Aorta (tissue), 5 donors: ENCODE measurements at places on chromosomes 6 and 20. TPM values are rescaled to one million over a fixed set of nuclear protein-coding genes. Genes with fewer than 3 reads are reported as not detected.

DNA sequence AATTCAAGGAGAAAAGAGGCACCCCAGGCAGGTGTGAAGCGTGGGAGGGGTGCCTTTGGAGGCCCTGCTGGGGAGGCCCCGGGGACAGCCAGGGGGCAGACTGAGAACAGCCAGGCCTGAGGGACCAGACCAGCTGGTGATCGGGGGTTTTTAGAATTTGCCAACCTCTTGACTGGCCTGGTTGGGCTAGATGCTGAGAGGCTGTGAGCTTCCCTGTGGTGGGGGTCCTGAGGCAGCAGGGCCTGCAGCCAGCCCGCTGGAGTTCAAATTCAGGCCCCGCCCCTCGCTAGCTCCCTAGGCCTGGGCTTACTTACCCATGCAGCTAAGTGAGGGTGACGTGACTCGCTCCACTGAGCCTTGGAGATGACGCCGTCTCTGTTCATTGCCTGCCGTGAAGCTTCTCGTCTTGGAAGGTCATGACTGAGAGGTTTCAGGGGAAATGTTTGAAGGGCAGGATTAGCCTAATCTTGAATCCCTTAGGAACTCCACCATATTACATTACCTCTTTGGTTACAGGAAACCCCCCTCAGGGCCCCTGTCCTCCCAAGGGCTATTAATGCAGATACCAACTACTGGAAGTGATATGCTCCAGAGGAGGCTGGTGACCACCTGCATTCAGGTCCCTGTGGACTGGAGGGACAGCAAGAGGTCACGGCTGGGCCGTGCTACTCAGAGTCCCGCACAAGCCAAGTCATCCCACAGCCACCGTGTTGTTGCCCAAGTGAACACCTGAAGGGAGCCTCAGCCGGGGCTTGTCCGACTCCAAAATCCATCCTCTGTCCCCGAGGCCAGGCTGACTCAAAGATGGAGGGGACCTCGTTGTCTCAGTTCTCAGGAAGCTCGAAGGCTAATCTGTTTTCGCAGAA lies 73.9 kb upstream of the DUSP22 start:
- no peak overlapping the region for H3K27ac ChIP-seq
- H3K4me3 ChIP-seq: no peak overlapping the region
- H3K4me1 ChIP-seq: no peaks in the 10 kb centered on the region
- no peaks in the 10 kb centered on the region for H3K36me3 ChIP-seq

- no peak overlapping the region for H3K4me3 ChIP-seq
- no peaks in the 10 kb centered on the region for H3K4me1 ChIP-seq
Observed at GRCh38 chr6:114081730-114082129, 110.8 kb upstream of the HDAC2 start.

The PKIB gene
- total RNA-seq: 2.5 TPM

- no peak for DNase-seq
- no peak overlapping the region for H3K27ac ChIP-seq
- H3K4me1 ChIP-seq: no peaks in the 10 kb centered on the region
- H3K36me3 ChIP-seq: no peaks in the 10 kb centered on the region
Observed at GRCh38 chr6:7628479-7628878, 38.5 kb downstream of the SNRNP48 start.

The SOX18 gene
- 43.2 TPM for total RNA-seq

GRCh38 chr20:62898093-62898964 lies 28.0 kb downstream of the DIDO1 start:
- no peaks in the 10 kb centered on the region for H3K4me1 ChIP-seq
- H3K27ac ChIP-seq: no peak overlapping the region

DNA sequence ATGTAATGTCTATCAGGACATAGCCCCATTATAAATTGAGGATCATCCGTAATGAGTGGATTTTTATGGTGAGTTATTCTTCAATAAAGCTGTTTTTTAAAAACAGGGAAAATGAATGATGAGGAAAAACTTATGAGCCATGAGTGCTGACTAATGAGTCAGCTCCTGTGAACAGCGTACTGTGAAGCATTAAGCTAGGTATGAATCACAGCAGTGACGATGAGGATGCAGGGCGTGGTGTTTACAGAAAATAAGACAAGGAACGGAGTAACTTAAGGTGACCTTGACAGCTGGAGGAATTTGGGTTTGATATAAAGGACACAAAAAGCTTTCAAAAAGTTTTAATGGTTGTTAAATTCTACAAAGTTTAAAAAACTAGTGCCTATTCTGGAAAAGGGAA lies 96.3 kb downstream of the FOXF2 start:
- H3K36me3 ChIP-seq: no peaks in the 10 kb centered on the region
- H3K27ac ChIP-seq: no peak overlapping the region
- no peaks in the 10 kb centered on the region for H3K27me3 ChIP-seq
- H3K4me1 ChIP-seq: no peaks in the 10 kb centered on the region
- no peak overlapping the region for H3K4me3 ChIP-seq
- no peak for DNase-seq
